Left lobe of liver (tissue), 2 donors: ENCODE measurements at places on chromosomes 5 and 9. TPM values are rescaled to one million over a fixed set of nuclear protein-coding genes. Genes with fewer than 3 reads are reported as not detected.

IFNA16 gene
- total RNA-seq, result not detected

GRCh38 chr5:66840511-66841013, 244.4 kb downstream of the MAST4 start:
- no peak for DNase-seq

GRCh38 chr5:168219515-168220410, 71.7 kb upstream of the WWC1 start:
- DNase-seq, result no peak

TLX3 gene
- not detected for total RNA-seq

ADAMTSL2 gene
- 18.0 TPM for total RNA-seq

GRCh38 chr9:108219664-108220063, 636.1 kb downstream of the ACTL7B start:
- no peak for DNase-seq

DNA sequence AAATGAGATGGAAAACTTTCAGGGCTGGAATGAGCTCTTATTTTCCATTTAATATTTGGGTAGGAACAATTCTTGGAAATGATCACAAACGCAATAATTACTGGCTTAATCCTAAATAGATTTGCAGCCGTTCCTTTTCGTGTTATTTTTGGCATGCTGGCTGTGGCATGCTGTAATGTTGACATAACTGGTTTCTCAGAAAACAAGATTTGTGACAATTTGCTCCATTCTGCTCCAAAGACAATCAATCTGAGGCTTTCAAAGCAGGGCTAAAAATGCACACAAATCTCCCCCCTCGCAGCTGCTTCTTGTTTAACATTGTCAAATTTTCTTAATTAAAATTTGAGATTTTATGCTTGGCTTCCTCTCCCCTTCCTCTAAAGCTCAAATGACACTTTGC, 151.2 kb downstream of the TTC39B start:
- no peak for DNase-seq

DNA sequence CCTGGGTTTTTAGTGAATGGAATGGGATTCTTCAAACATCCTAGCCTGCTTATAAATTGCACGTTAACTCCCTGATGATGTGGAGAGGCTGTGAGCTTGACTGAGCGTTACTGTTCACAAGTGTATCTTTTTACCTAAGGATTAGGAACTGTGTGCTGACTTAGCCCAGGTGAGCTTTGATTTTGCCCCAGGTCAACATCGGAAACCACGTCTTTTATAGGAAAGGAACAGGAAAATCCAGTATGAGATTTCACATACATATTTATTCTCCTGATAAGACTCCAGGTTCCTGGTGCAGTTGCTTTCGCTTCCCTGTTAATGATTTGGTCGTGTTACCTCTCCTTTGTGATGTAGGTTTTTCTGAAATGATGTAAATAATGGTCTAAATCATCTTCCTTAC, 103.2 kb upstream of the BASP1 start:
- no peak for DNase-seq

IARS1 gene
- total RNA-seq, result 31.5 TPM

GRCh38 chr5:594226-594860, 17.8 kb upstream of the CEP72 start:
- DNase-seq, result no peak

GRCh38 chr5:72356361-72356760, 36.2 kb downstream of the PTCD2 start:
- DNase-seq, result no peak

GRCh38 chr9:113579283-113580040, 115.9 kb downstream of the RGS3 start:
- DNase-seq, result no peak

DNA sequence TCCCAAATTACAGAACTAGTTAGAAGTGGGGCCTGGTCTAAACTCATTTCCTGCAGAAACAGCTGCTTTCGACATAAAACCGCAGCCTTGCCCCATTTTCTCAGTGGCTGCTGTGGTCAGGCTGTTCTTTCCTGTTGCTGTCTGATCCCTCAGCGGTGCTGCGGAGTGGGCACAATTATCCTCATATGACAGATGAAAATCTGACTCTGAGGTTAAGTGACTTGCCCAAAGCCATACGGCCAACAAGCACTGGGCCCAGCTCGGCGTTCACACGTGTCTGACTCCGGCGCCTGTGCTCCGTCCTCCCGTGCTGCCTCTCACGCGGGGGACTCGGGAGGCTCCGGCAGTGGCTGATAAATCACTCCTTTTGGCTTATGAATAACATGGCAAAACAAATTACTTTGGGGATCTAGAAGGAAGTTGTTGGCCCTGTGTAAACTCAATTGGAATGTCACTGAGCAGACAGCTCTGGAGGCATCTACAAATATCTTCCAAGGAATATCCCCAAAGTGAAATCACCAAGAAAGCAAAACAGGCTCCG, 142.6 kb upstream of the LMX1B start:
- peak; percentile 54 for DNase-seq

DNA sequence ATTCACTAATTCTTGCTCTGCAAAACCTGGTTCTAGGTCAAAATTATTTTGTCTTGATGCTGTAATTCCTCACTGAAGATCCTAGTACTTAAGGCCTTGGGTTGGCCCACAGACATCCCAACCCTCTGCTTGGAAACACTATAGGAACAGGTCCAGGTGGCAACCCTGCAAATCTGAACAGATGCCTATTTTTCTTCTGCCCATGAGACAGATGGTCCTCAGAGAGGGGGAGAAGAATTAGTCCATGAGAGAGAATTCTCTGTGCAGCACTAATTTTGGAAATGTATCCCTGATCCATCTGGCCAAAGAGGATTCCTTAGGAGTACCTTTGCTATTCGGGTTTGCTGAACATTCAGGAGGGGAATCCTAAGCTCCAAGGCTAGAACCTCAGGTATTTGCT, 156.3 kb downstream of the ELAVL2 start:
- DNase-seq, result no peak

GRCh38 chr9:13478160-13478559, 198.7 kb upstream of the MPDZ start:
- no peak for DNase-seq

DNA sequence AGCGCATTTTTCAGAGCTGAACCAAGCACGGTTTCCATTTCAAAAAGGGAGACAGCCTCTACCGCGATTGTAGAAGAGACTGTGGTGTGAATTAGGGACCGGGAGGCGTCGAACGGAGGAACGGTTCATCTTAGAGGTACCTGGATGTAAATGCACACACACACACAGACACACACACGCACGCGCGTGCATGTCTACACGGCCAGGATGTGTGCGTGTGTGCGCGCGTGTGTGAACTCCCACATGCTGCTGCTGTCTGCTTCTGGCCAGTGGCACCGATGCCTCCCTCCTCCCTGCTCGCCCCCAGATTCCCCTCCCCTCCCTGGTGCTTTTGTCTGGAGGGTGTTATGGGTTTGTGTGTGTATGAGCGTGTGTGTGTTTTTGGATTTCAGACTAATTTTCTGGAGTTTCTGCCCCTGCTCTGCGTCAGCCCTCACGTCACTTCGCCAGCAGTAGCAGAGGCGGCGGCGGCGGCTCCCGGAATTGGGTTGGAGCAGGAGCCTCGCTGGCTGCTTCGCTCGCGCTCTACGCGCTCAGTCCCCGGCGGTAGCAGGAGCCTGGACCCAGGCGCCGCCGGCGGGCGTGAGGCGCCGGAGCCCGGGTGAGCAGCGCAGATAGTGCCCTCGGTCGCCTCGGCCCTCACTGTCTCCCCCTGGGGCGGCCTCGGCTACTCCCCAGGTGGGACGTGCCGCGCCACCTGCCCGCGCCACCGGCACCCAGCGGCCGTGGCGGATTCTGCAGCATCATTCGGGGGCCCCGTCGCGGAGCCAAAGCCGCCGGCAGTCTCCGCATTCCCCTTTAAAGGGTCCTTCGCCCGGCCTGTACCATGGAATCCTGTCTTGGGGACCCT, at the start of gene NTRK2:
TSS of gene NTRK2 (plus strand) at position 442 of the 850 bp plus-strand sequence. CDS start 1,020 bp downstream, outside the sequence.
- DNase-seq, result no peak

C9orf153 gene
- 0.15 TPM for total RNA-seq

GRCh38 chr5:168092209-168093185, 198.9 kb upstream of the WWC1 start:
- no peak for DNase-seq

INSL4 gene
- not detected for total RNA-seq

GRCh38 chr5:66958980-66959641, 237.5 kb downstream of the CD180 start:
- DNase-seq, result peak; percentile 49

SPATA6L gene
- total RNA-seq, result 3.7 TPM

GRCh38 chr5:45532826-45533624, 163.2 kb downstream of the HCN1 start:
- DNase-seq, result no peak

UCK1 gene
- total RNA-seq, result 40.2 TPM

- no peak for DNase-seq
Measured at GRCh38 chr9:38367898-38368297, 24.6 kb upstream of the ALDH1B1 start.

DNA sequence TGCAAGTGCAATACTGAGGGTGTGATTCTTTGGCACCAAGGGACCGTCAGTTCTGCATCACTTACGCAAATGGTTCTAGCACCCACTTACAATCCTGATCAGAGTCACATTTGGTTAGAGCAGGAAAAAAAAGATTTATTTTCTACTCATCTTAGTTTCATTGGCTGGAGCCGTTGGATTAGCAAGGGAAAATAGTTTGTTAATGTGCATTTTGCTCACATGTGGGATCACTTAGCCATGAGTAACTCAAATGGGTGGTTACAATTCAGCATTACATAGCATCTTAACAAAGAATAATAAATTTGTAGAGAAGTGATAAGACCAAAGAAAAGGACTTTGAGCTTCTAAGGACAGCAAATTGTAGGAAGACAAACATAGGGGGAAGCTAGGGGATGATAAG, 216.9 kb downstream of the AUH start:
- DNase-seq, result no peak

CER1 gene
- total RNA-seq, result not detected

- peak; percentile 64 for DNase-seq
Measured at GRCh38 chr5:59039296-59040023, 456.6 kb downstream of the RAB3C start.

- DNase-seq, result no peak
Measured at GRCh38 chr5:135667673-135668072, 88.9 kb upstream of the CXCL14 start.

GRCh38 chr5:17277907-17278306, 60.5 kb downstream of the BASP1 start:
- DNase-seq, result no peak

IL5 gene
- not detected for total RNA-seq

SLC22A4 gene
- total RNA-seq, result 0.20 TPM

CCDC69 gene
- total RNA-seq, result 29.2 TPM

- no peak for DNase-seq
Measured at GRCh38 chr5:103744159-103744558, 181.6 kb upstream of the NUDT12 start.

GRCh38 chr9:84239343-84239742, 101.2 kb downstream of the SLC28A3 start:
- no peak for DNase-seq

CCL27 gene
- total RNA-seq, result not detected

DNA sequence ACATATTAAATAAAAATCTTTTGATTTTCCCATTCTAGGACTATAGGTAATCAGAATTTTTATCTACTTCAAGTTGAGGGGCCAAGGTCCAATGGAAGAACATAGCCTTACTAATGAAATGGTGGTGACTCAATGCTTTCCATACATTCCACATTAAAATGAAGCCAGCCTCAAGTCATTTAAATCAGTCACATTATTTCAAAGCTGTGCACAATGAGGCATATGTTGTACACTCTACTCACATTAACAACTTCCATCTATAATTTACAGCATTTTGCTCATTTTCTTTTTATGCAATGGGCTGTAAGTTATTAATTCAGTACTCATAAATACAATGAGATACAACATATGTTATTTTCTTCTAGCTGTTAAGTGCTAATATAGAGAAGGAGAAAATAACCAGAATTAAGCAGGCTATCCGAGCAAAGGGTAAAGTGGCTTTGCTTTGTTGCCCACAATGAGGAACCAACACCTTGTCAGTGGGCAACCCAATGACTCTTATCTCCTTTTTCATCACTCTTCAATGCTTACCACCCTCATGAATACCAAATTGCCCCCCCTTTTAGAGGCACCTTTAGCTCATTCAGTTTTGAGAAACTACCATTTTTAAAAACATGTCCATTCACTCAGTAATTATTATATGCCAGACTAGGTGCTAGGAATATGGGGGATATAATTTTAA, 52.4 kb downstream of the TTLL11 start:
- DNase-seq, result no peak

GRCh38 chr5:10519729-10520128, 44.1 kb upstream of the ANKRD33B start:
- no peak for DNase-seq

DNA sequence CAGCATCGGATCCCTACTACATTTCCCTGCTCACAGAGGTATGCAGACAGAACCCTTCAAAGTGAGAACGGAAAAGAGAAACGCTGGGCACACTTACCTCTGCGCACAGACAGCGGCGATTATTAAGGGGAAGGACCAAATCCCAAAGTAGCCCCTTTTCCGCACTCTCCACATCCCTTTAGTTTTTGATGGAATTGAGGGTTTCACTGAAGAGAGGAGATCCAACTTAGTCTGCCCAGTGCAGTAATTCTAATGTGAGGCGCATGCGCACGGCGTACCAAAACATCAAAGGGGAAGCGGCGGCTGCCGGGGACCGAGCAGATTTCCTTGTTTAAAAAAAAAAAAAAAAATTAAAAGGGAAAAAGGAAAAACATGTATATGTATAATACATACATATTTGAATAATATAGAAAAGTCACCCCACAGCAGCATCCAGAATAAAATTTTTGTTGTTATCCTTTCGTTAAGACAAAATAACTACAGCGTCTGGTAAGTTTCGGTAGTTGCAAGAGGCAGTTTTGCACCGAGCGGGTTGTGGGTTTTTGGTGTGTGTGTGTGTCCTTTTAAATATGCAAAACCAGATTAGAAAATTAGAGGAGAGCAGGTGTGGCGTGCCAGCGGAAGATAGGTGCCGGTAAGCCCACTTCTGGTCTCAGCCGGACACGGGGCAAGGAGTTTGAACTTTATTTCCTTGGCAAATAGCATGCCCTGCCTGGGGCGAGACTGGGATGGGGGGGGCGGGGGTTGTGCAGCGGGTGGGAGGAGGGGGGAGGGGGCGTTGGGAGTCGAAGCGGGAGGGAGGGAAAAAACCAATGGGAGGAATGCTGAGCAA, at the start of gene GABRB2:
TSS of gene GABRB2 (minus strand) at position 256 of the 832 bp plus-strand sequence. CDS start at position 174, 82 bp downstream.
- no peak for DNase-seq

GRCh38 chr9:134496413-134497282, 145.0 kb upstream of the COL5A1 start:
- no peak for DNase-seq

- no peak for DNase-seq
Measured at GRCh38 chr5:146540414-146540813, 24.4 kb upstream of the GPR151 start.

SSBP2 gene
- total RNA-seq, result 3.8 TPM

TTC23L gene
- total RNA-seq, result not detected

- no peak for DNase-seq
Measured at GRCh38 chr9:125496313-125496834, 210.6 kb downstream of the MAPKAP1 start.

DNA sequence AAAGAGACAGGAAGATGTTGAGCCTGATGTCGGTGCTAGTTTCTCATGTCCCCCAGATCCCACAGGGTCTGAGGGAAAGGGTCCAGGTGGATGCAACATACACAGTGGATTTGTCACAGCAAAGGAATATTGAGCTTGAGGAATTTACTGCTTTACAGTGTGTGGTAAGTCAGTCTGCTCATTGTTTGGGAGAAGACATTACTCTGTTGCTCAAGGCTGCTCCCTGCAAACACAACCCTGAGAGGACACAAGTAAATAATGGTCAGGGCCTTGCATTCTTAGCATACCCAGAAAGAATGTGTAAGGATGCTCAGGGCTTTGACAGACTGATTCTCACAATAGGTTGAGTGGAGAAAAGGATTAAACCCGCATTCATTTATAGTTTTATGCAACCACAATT, 7.3 kb upstream of the MAN2A1 start:
- DNase-seq, result no peak
